ENCODE measurements at places on chromosomes 12 and 14.

DNA sequence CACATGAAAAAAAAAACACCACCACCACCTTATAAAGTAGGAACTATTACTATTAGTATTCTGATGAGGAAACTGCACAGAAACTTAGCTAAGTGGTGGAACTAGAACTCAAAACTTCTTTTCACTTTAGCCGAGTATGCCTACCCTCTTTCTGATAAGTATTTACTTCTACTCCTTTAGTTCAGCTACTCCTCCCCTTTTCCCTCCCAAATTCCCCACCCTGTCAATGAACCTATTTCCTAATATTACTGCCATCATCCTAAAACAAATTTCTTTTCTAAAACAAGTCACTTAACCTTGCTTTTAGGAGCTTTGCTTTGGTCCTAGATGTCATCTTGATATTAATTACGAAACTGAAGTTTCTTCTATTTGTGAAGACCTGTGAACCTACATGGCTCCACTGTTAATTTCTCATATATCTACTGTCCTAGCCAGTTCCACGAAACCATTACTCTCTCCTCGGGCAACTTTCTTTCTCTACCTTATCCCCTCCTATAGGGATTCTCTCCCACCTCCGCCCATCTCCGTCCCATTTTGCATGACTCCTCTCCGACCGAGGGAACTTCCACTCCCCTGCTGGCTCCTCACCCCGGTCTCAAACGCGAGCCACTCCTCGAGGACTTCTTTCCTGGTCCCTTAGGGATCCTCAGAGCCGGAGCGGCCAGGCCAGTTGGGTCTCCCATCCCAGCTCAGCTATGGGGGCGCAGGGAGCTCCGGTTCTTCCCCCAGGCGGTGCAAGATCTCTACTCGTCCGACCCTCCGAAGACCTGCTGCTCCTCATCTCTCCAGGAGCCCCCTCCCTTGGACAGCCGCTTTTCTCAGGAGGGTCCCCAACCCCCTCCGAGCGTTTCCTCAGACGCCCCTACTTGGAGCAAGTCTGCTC is 1.1 kb downstream of the NUMB start:
- no peak for DNase-seq

DNA sequence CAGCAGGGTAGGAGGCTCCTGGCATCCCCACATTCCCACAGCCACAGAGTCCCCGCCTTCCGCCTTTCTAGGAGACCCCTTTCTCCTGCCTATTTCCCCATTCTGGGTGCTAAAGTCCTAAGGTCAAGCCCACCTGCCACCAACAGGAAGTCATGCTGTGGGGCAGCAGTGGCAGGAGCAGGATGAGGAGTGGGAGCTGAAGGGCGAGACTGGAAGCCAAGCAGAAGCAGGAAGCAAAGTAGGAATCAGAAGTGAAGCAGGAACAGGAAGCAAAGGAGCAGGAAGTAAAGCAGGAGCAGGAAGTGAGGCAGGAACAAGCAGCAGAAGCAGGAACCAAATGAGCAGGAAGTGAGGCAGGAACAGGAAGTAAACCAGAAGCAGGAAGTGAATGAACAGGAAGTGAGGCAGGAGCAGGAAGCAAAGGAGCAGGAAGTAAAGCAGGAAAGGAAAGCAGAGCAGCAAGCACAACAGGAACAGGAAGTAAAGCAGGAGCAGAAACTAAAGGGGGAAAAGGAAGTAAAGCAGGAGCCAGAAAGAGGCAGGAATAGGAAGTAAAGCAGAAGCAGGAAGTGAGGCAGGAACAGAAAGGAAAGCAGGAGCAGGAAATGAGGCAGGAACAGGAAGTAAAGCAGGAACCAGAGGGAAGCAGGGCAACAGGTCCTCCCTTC is 38.3 kb upstream of the RIMBP2 start:
- no peak for DNase-seq

DNA sequence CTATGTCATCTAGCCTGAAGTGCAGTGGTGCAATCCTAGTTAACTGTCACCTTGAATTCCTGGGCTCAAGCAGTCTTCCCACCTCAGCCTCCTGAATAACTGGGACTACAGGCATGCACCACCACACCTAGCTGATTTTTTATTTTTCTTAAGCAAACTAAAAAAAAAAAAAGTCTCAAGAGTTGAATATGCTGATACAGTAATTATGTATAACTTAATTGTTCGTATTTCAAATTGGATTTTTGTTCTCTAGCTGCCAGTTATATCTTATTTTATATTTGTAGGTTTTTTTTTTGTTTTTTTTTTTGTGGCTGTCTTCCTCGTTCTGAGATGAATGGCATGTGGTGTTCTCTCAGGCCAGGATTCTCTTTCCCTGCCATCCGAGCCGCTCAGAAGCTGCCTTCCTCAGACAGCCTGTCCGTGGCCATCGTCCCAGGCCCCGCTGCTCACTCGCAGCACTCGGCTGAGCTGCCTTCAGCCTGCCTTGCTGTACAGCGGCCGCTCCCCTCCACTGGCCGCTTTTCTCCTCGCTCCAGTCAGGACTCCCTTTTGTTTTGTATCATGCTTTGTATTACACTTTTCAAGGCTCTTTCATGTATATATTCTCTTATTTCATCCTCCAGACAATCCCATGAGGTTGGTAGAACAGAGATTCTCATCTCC is 53.3 kb downstream of the WDR20 start:
- no peak for DNase-seq

GRCh38 chr14:97113339-97113738 is 316.2 kb downstream of the VRK1 start:
- no peak for DNase-seq

GRCh38 chr12:5163661-5164060 is 120.0 kb downstream of the KCNA5 start:
- DNase-seq, result no peak

- no peak for DNase-seq
Observed at GRCh38 chr12:82961835-82962234, 275.1 kb downstream of the TMTC2 start.

DNA sequence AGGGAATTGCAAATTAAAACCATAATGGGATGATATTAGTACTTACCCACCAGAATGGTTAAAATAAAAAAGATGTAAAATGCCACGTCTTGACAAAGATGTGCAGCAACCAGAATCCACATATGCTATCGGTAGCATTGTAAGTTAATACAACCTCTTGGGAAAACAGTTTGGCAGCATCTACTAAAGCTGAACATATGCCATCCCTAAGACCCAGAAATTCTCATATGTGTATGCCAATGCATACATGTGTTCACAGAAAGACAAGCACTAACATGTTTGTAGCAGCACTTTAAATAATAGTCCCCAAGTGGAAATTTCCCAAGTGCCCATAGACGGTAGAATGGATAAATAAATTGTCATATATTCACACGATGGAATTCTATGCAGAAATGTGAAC is 28.3 kb upstream of the SLC5A8 start:
- DNase-seq, result no peak

GRCh38 chr14:32022938-32023466 is 54.1 kb upstream of the ARHGAP5 start:
- DNase-seq, result no peak

DNA sequence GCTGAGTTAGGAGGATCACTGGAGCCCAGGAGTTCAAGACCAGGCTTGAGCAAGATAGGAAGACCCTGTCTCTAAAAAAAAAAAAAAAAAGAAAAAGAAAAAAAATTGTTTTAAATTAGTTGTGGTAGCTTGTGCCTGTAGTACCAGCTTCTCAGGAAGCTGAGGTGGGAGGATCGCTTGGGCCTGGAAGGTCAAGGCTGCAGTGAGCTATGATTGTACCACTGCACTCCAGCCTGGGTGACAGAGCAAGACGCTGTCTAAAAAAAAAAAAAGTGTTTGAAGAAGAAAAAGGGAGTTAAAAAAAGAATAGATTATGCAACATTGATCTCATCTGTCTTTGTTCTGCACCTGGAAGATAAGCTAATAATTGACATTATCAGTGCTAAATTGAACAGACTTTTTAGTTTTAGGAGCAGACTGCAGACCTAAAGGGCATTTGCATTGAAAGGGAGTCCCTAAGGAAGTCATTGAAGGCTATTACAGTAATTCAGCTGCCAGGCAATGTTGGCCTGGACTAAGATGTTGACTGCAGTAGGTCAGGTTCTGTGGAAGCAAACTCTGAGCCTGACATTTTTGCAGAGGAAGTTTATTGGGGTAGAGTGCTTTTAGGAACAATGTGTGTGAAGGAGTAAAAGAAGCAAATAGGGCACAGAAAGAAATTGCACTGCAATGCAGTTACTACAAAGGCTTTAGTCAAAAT is 215.8 kb downstream of the PCNX1 start:
- DNase-seq, result no peak

DNA sequence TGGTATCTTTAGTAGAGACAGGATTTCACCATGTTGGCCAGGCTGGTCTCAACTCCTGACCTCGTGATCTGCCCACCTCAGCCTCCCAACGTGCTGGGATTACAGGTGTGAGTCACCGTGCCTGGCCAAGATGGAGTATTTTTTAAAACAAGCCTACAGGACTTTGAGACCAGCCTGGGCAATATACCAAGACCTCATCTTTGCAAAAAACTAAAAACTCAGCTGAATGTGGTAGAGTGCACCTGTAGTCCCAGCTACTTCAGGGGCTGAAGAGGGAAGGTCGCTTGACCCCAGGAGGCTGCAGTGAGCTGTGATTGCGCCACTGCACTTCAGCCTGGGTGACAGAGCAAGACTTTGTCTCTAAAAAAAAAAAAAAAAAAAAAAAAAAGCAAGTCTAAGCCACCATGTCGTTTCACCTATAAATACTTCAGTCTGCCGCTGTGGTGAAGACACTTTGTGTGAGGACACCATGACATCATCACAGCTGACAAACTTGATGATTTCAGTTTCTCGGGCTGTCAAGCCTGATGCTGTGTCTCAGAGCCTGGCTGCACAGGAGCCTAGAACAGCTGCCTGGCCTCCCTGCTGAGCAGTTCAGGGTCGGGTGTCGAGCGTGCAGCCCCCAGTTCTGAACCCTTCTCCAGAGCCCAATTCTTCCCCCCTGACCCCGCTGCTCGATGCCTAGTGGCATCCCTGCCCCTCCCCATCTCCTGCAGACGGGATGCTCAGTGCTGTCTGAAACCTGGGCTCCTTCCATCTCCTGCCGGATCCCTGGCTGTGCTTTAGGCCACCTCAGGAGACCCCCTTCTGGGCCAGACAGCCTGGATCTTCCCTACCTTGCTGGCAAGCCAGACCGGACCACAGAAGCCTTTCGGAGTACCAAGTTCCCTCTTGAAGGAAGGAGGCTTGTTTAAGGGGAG is 119.2 kb upstream of the EVL start:
- DNase-seq, result no peak

Data from stimulated activated CD8-positive, alpha-beta memory T cell treated with anti-CD3 and anti-CD28 coated beads, Interleukin-2, amount 100 ng/mL, for 48 hours (primary cell).